ENCODE measurements at places on chromosomes 4 and X. TPM values are rescaled to one million over a fixed set of nuclear protein-coding genes. Genes with fewer than 3 reads are reported as not detected.

DNA sequence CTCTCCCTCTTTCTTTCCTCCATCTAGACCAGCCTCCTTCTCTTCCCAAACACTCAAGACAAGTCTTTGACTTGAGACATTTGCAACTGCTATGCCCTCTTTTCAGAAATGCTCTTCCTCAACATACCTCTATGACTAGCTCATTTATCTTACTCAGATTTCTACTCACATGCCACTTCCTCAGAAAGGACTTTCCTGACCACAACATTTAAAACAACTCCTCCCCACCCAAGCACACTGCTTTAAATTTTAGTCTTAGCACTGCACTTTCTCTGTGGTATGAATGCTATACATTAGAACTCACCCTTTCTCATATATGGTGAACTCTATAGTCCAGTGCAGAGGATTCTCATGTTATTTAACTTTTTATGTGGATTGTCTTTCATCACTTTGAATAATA is 28.4 kb upstream of the SULT1E1 start:
- DNase-seq = no peak
- no peaks in the 10 kb centered on the region for H3K27me3 ChIP-seq
- H3K36me3 ChIP-seq = no peaks in the 10 kb centered on the region
- no peak overlapping the region for H3K4me3 ChIP-seq
- no peak overlapping the region for H3K27ac ChIP-seq

- H3K36me3 ChIP-seq = no peaks in the 10 kb centered on the region
- no peak overlapping the region for H3K4me3 ChIP-seq
- no peak for DNase-seq
- no peaks in the 10 kb centered on the region for H3K4me1 ChIP-seq
- no peak overlapping the region for H3K27ac ChIP-seq
Measured at GRCh38 chrX:30576881-30577280, 685 bp downstream of the TASL start.

CPE gene
- 77.9 TPM for total RNA-seq

RAI2 gene
- total RNA-seq = not detected

FAAH2 gene
- 0.11 TPM for total RNA-seq

EPHA5 gene
- total RNA-seq = not detected
